ENCODE measurements at places on chromosomes 13 and 19.

DNA sequence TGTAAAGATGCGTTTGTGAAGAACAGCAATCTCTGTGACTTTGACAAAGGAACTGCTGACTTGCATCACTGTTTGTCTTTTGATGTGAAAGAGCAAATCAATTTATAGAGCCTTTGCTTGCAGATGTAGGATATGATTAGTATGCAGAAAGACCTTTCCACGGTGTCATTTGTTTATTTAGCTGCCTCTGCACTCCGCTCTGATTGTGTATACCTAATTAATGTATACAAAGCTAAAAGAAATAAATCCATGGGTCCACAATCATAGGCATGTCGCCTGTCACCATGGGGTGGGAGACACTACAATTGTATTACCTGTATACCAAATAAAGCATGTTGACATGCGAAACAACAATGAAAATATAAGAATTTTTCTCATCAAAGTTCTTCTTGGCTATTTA lies 410.7 kb downstream of the MZT1 start:
- DNase-seq, result no peak

GRCh38 chr13:94854688-94855087 lies 142.3 kb upstream of the SOX21 start:
- no peak for DNase-seq

DNA sequence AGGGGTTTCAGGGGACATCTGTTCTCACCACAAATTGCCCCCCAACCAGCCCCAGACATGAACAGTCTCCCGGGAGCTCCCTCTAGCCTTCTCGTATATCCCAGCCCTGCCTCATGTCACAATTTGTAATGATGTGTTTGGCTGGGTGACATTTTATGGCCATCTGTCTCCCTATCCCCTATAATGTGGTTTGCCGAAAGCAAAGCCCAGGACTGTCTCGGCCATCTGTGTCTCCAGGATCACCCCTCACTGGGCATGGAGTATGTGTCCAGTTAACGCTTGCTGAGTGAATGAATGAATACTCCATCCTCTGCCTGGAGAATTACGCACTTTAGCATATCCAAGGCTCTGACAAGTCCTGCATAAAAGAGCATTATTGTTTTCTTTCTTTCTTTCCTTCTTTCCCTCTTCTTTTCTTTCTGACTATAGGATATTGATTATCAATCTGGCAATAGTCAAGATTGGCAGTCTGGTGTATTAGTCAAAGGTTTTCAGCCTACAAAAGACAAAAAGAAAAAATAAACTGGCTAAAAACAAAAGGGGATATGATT lies 15.1 kb downstream of the HPN start:
- no peak for DNase-seq

DNA sequence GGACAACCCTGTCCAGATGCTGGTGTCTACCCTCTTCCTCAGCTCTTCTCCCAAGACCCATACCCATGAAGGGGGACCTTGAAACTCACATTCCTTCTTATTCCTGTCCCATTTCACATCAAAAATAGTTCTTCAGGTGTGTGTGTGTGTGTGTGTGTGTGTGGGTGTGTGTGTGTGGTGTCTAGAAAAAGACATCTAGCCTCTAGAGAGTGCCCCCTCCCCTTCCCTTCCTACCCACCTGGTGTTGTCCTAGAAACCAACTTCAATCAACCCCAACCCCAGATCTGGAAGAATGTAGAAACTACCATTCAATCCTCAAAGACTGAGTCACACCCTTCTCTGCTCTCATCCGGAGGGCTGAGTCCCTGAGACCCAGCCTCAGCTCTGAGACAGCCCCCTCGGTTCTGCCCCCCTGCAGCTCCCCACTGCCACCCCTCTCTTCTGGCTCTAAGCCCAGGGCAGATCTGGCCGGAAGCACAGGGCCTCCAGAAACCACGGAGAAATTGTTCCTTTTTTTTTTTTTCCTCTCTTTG lies 3.5 kb downstream of the KCNN4 start:
- no peak for DNase-seq

DNA sequence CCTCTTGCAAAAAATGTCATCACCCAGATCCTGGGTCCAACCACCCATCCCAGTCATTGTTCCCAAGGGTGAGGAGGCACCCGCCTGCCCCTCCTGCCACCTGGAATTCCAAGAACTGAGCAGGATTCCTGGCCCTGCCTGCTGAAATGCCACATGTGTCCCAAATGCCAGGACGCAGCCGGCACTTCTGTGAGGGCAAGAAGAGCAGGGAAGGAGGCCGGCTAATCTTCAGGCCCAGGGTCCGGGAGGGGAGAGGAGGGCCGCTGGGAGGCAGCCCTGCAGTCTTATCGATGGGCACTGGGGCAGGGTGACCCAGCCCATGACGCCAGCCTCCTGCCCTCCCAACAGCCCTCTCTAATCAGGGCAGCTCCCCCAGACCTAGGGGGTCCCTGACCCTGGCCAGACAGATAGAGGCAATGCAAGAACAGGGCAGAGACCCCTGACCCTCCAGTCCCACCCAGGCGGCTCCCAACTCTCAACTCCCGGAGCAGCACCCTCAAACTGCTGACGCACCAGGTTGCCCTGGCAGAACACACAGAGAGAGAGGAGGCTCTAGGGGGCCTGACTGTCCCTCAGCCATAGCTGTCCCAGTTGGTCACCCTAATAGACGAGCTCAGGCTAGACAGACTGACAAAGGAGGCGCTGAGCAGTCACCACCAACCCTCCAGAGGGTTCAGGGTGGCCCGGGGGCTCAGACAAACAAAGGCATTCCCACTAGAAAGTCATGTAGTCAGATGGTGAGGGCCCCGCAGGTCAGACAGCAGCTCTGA lies 1.5 kb downstream of the MFSD12 start:
- no peak for DNase-seq

DNA sequence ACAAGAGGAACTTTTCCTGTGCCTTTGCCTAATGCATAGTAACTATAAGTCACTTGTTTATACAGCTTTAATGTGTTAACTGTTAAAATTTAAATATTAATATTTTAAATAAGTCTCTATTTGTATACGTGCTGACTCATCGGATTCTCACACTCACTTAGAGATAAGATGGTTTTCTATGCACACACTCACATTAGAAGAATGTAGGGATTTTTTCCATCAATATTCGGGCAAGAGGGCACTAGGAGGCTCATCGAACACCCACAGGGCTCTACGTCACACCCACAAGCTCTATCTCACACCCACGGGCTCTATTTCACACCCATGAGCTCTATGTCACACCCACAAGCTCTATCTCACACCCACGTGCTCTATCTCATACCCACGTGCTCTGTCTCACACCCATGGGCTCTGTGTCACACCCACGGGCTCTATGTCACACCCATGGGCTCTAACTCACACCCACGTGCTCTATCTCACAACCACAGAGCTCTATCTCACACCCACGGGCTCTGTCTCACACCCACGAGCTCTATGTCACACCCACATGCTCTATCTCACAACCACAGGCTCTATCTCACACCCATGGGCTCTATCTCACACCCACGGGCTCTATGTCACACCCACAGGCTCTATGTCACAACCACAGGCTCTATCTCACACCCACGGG lies 73.4 kb downstream of the COL4A2 start:
- DNase-seq, result no peak

GRCh38 chr13:35769812-35770211 lies 293.3 kb upstream of the MAB21L1 start:
- DNase-seq, result no peak

DNA sequence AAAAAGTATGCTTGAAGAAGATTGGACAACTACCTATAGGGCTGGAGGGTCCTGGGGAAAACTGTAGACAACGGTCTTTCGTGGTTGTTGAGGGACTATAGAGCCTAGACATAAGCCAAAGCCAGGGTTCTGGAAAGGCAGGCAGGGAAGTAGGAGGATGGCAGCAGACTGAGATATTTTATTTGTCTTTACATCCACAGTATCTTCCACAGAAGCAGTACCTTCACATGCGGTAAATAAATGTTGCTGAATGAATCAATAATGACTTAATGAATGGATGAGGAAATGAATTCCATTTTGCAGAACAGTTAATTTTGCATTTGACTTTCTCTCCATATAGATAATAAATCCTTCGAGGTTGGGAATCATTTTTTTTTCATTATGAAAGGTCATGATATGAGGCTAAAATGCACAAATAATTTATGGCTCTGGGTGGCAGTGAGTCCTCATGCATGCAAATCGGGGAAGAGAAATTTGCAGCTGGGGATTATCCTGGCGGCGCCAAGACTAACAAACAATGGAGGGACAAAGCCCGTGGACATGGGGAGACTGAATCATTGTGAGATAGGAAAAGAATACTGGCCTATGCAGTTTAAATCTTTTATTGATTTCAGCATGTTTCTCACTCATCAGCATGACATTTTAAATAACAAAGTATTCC lies 102.0 kb downstream of the ERCC5 start:
- no peak for DNase-seq

- no peak for DNase-seq
Measured at GRCh38 chr13:27644302-27644701, 22.6 kb downstream of the POLR1D start.

DNA sequence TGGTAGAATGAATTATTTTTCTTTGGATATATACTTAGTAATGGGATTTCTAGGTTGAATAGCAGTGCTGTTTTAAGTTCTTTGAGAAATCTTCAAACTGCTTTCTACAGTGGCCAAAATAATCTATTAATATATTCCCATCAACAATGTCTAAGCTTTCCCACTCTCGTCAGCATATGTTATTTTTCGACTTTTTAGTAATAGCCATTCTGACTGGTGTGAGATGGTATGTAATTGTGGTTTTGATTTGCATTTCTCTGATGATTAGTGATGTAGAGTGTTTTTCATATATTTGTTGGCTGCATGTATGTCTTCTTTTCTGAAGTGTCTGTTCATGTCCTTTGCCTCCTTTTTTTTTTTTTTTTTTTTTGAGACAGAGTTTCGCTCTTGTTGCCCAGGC lies 90.2 kb upstream of the CSNK1A1L start:
- DNase-seq, result no peak

- DNase-seq, result peak; percentile 88
Measured at GRCh38 chr19:39403331-39404312, 3.0 kb upstream of the ZFP36 start.

DNA sequence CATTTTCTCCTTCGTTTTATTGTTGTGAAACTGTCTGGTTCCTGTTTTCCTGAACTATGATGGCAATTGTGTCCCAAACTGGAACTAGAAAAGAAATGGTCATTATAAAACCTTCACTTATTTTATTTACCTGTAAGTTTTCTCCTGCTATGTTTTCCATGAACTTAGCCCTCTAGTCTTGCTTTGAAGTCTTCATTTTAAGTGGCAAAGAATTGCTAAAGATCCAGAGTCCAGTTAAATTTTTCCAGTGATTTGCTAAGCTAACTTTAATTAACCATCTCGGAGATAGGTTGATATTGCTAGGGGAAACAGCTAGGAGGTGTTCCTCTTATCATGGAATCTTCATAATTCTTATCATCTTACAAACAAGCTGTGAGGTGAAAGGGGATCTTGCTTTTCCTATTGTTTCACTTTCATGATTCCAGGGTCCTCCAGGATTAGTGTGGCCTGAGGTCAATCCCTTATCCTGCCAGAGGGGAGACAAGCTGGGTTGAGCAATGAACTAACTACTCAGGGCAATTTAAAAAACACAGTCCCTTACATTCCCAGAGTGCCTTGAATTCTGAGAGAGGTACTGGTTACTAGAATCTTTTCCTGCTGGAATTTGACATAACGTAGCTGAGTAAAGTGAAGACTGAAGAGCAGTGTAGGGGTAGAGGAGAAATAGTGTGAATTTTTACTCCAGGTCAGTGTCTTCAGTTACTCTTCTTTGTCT lies 112.5 kb downstream of the ESD start:
- DNase-seq, result no peak

GRCh38 chr13:28475916-28476725 lies 18.8 kb downstream of the FLT1 start:
- DNase-seq, result peak; percentile 79

DNA sequence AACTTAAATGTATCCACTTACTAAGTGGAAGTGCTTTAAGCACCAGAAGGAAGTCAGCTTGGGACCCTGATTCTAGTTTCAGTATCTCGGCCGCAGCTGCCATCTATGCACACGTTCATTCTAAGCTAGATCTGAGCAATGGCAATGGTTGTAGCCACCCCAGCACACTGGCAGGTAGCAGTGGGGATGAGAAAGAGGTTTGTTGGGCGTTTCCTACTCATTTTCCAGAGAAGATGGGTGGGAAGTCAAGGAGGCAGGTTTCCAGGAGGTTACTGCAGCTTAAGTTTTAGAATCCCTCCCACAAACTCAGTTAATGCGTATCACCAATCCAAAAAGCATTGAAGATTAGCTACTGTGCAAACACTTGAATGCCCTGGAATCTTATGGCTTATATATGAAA lies 114.2 kb upstream of the TSC22D1 start:
- no peak for DNase-seq

GRCh38 chr19:51327066-51328001 lies 14.6 kb downstream of the VSIG10L start:
- DNase-seq, result peak; percentile 61

DNA sequence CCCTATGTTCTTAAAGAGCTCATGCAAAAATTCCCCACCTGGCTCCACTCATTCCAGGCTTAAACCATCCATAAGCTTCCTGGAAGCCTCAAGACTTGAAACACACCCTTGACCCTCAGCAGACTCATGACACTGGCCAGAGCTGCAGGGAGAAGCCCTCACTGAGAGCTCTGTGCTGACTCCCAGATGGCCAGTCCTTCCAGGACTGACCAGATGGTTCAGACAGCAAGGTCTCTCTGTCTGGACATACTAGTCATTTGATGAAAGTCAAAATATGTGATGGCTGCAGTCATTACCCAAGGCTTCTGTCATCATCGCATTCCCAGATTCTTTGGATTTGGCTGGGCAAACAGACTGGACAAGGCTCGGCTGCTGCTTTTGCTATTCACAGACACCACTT lies 397.4 kb downstream of the FOXO1 start:
- no peak for DNase-seq

GRCh38 chr13:36101157-36101556 lies 30.0 kb downstream of the DCLK1 start:
- DNase-seq, result no peak

DNA sequence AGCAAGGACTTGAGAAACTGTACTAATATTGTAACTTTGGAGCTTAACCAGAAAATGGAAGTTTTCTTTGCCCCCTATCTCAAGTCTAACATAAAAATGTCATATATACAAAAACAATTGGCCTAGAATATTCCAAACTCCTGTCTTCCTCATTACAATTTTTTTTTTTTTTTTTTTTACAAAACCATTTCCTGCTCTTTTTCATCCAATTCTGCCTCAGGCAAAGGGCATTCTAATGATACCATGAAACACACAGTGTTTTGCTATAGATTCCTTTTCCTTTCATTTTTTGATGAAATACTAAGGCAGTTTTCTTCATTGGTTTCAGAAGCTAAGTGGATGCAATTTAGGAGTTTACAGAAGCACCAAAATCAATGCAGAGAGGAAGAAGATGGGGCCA lies 119.7 kb downstream of the LHFPL6 start:
- no peak for DNase-seq
